ENCODE measurements at places on chromosomes 11 and 22. TPM values are rescaled to one million over a fixed set of nuclear protein-coding genes. Genes with fewer than 3 reads are reported as not detected.

DNA sequence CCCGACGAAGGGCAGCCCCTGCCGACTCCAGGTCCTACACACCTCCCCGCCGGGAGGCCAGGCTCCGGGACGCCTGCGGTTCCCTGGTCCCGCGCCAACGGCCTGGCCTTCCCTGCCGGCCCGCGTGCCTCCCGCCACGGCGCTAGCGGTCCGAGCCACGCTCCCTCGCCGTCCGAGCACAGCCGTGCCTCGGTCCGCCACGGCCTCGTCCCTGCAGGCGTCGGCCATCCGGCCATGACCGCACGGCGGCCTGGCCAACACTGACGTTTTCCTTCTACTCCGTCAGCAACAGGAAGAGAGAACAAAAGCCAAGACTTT, 532 bp downstream of the EIF4G2 start:
- no peaks in the 10 kb centered on the region for H3K27me3 ChIP-seq
- no peak for DNase-seq
- peak overlapping the region; percentile 100 for H3K27ac ChIP-seq

DNA sequence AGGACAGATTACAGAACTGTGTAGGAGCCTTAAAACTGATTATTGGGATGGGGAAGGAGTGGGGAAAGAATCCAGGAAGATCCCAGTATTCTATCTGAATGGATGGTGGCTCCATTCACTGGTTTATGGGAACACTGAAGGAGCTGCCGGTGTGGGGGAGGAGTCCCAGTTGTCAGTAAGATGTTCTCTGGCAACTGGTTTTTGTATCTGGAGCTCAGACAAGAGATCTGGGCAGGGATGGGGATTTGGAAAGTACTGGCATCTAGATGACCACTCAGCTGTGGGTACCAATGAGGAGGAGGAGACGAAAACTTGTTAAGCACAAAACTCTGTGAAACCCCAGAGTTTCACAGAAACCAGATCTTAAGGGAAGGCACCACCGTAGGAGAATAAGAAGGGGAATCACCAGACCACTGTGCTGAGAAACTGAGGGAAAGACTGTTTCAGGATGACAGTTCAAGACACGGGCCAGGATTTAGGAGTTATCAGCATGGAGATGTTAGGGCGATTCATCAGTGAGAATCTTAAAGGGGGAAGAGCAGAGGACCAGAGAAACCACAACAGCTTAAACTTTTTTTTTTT, 28.1 kb downstream of the LDLRAD3 start:
- no peaks in the 10 kb centered on the region for H3K27me3 ChIP-seq
- H3K4me1 ChIP-seq = peaks cover 13% of the 10 kb centered on the region
- peaks cover 4% of the 10 kb centered on the region for H3K36me3 ChIP-seq
- H3K27ac ChIP-seq = no peak overlapping the region
- no peak overlapping the region for H3K4me3 ChIP-seq

GRCh38 chr22:41828516-41828915, 4.4 kb upstream of the SREBF2 start:
- H3K27ac ChIP-seq = no peak overlapping the region
- peaks cover 26% of the 10 kb centered on the region for H3K4me1 ChIP-seq
- no peaks in the 10 kb centered on the region for H3K36me3 ChIP-seq
- H3K27me3 ChIP-seq = no peaks in the 10 kb centered on the region

DNA sequence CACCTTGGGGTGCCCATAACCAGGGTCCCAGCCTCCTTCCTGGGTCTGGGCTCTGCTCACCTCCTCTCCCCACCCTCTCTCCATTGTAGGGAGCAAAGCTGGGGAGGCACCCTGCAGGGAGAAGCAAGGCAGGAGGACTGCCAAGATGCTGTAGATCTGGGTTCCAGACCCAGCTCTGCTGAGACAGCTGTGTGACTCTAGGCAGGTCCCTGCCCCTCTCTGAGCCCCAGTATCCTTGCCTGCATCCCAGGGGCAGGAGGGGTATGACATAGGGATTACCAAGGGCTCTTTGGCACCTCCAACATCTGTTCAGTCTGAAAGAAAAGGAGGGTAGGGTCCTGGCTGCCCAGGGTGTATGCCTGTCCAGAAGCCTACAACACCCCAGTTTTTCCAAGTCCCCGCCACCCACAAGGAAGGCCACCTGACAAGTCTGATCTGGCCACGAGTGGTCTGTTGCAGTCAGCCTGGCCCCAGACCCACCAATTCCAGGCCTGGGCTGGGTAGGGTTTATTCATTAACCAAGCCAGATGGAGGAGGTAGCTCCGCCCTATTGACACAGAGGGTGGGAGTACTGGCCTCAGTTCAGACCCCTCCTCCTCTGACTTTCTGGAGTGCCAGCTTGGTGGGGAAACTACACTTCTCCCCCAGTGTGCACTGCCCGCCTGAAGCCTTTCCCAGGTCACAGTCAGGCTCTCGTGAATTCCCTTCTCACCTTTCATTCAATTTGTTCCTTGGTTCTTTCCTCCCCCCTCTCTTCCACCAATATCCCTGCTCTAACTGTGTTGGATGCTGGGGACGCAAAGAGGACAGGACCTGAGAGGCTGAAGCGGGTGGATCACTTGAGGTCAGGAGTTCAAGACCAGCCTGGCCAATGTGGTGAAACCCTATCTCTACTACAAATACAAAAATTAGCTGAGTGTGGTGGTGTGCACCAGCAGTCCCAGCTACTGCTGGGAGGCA, 15.0 kb downstream of the STARD10 start:
- H3K27ac ChIP-seq = no peak overlapping the region
- H3K36me3 ChIP-seq = no peaks in the 10 kb centered on the region
- peaks cover 62% of the 10 kb centered on the region for H3K4me1 ChIP-seq
- no peak overlapping the region for H3K4me3 ChIP-seq

- H3K4me3 ChIP-seq = no peak overlapping the region
- H3K27ac ChIP-seq = no peak overlapping the region
- H3K36me3 ChIP-seq = no peaks in the 10 kb centered on the region
- no peaks in the 10 kb centered on the region for H3K27me3 ChIP-seq
- H3K4me1 ChIP-seq = peaks cover 12% of the 10 kb centered on the region
Measured at GRCh38 chr11:36023922-36024321, 80.1 kb downstream of the LDLRAD3 start.

DNA sequence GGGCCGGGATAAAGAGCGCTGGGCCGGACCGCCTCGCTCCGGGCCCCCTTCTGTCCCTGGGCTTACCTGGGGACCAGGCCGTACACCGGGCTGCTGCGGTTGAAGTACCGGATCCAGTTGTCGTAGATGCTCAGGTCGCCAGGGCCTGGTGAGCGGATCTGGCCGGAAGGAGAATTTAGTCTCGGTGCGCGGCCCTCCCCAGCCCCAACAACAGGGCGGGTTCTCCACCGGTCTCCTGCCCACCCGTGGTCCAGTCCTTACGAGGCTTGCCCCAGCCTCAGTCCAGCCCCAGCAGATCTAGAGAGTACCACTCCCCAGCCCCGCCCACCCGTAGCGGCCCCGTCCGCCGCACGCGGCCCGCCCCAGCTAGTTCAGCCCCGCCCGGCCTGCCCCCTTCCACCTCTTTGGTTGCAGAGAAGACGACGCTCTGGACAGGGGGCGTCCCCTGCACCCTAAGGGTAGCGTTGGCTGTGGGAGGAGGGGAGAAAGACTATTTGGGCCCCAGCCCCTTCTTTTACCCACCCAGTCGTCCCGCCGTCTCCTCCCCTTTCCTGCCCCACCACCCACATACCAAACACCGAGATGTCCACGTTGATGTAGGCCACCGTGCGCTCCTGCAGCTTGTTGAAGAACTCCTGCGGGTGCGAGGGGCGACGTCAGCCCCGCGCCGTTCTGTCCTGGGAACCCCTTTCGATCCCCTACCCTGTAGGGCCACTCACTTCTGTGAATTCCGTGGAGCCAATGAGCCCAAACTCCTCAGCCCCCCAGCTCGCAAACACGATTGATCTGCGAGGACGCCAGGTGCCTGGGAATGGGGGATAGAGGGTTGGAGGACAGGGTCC, 6.8 kb downstream of the SAC3D1 start:
- peak overlapping the region; percentile 59 for H3K4me3 ChIP-seq
- H3K27ac ChIP-seq = no peak overlapping the region
- H3K36me3 ChIP-seq = peaks cover 8% of the 10 kb centered on the region
- no peaks in the 10 kb centered on the region for H3K27me3 ChIP-seq

- no peaks in the 10 kb centered on the region for H3K4me1 ChIP-seq
- DNase-seq = no peak
- no peak overlapping the region for H3K27ac ChIP-seq
- no peaks in the 10 kb centered on the region for H3K27me3 ChIP-seq
- no peaks in the 10 kb centered on the region for H3K36me3 ChIP-seq
- H3K4me3 ChIP-seq = no peak overlapping the region
Measured at GRCh38 chr11:37333345-37333744, 735.3 kb upstream of the RAG2 start.

- H3K36me3 ChIP-seq = peaks cover 14% of the 10 kb centered on the region
- H3K27ac ChIP-seq = no peak overlapping the region
- no peaks in the 10 kb centered on the region for H3K27me3 ChIP-seq
- DNase-seq = no peak
- H3K4me3 ChIP-seq = no peak overlapping the region
Measured at GRCh38 chr11:66609721-66610617, 6.5 kb upstream of the RBM14 start.

DNA sequence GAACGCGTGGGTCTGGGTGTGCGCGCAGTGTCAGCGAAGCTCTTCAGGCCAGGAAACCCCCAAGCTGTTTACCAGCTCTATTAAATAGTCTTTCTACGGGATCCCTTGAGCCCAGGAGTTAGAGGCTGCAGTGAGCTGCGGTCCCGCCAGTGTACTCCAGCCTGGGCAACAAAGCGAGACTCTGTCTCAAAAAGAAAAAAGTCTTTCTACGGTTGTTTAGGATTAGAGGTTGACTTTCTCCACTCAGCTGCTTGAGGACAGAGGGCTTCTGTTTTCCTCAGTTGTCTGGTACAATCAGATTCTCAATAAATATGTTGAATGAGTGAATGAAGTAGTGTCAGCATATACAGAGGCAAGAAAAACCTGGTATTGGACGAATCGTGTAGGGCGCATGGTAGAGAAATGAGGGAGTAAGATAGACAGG, 619 bp downstream of the SART1 start:
- peak overlapping the region; percentile 99 for H3K4me3 ChIP-seq
- peaks cover 29% of the 10 kb centered on the region for H3K4me1 ChIP-seq
- H3K36me3 ChIP-seq = peaks cover 32% of the 10 kb centered on the region

- peaks cover 17% of the 10 kb centered on the region for H3K27me3 ChIP-seq
- H3K4me1 ChIP-seq = peaks cover 17% of the 10 kb centered on the region
- H3K36me3 ChIP-seq = no peaks in the 10 kb centered on the region
- H3K27ac ChIP-seq = peak overlapping the region; percentile 42
Measured at GRCh38 chr22:50613291-50613981, 12.8 kb downstream of the MAPK8IP2 start.

- peaks cover 53% of the 10 kb centered on the region for H3K36me3 ChIP-seq
- no peak for DNase-seq
- no peaks in the 10 kb centered on the region for H3K27me3 ChIP-seq
- H3K4me1 ChIP-seq = peaks cover 16% of the 10 kb centered on the region
- H3K4me3 ChIP-seq = no peak overlapping the region
Measured at GRCh38 chr22:37965940-37966664, 12.6 kb downstream of the POLR2F start.

DNA sequence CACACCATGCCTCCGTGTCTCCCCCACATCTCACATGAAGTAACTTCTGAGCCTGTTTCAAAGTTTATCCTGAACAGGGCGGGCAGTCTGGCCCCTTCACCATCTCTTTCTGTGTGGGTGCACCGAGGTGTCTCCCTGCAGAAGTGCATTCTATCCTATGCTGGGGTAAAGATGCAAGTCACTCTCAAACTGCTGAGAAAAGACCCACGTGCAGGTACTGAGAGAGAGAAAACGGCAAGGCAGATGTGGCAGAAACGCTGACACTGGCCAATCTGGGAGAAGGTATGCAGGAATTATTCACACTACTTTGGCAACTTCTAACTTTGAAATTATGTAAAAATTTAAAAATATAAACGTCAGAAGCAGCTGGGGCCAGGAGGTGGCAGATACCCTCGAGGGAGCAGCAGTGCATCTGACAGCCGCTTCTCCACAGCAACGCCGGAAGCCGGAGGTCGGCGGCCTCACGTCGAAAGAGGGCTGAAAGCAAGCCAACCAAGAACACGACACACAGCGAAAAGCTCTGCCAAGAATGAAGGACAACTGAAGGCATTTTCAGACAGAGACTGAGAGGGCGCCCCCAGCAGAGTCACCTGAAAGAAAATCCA, 34.2 kb upstream of the MOB2 start:
- DNase-seq = no peak
- H3K27ac ChIP-seq = no peak overlapping the region
- H3K4me1 ChIP-seq = peaks cover 59% of the 10 kb centered on the region
- no peak overlapping the region for H3K4me3 ChIP-seq
- H3K36me3 ChIP-seq = no peaks in the 10 kb centered on the region
- no peaks in the 10 kb centered on the region for H3K27me3 ChIP-seq

- no peaks in the 10 kb centered on the region for H3K4me1 ChIP-seq
- no peaks in the 10 kb centered on the region for H3K36me3 ChIP-seq
- DNase-seq = no peak
- no peak overlapping the region for H3K27ac ChIP-seq
Measured at GRCh38 chr11:74570266-74571061, 21.9 kb upstream of the POLD3 start.

- no peaks in the 10 kb centered on the region for H3K36me3 ChIP-seq
- no peak overlapping the region for H3K27ac ChIP-seq
- peaks cover 20% of the 10 kb centered on the region for H3K4me1 ChIP-seq
- no peaks in the 10 kb centered on the region for H3K27me3 ChIP-seq
- DNase-seq = peak; percentile 51
- no peak overlapping the region for H3K4me3 ChIP-seq
Measured at GRCh38 chr22:23067023-23067650, 3.2 kb upstream of the GNAZ start.

DNA sequence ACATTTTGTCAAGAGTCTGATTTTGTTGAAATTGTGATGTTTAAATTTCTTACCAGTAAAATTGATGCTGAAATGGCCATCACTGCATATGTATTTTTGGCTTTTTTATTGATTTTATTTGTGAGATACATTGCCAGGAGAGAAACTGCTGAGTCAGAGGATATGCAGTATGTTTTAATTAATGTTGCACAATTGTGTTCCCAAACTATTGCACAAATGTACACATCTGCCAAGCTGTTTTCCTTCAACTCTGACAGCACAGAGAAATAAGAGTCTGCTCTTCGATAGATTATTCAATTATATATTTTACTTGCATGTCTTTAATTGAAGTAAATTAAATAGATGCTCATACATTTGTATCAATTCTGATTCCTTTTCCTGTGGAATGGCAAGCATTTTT, 640.2 kb upstream of the LUZP2 start:
- H3K27me3 ChIP-seq = no peaks in the 10 kb centered on the region
- H3K27ac ChIP-seq = no peak overlapping the region
- DNase-seq = no peak
- no peaks in the 10 kb centered on the region for H3K4me1 ChIP-seq
- no peaks in the 10 kb centered on the region for H3K36me3 ChIP-seq
- no peak overlapping the region for H3K4me3 ChIP-seq

Gene ASRGL1
- 2.5 TPM for total RNA-seq

Gene SPTBN2
- 337 TPM for total RNA-seq

Gene ANKRD42
- 12.6 TPM for total RNA-seq

Gene SAA4
- not detected for total RNA-seq

Gene SMIM38
- total RNA-seq = not detected

Gene OR56A1
- total RNA-seq = 1.2 TPM

Gene RANBP1
- total RNA-seq = 110 TPM

Gene MRGPRE
- total RNA-seq = not detected
